ENCODE measurements at places on chromosomes 13 and 19.

- DNase-seq: no peak
Measured at GRCh38 chr13:76048675-76049375, 412.7 kb downstream of the LMO7 start.

DNA sequence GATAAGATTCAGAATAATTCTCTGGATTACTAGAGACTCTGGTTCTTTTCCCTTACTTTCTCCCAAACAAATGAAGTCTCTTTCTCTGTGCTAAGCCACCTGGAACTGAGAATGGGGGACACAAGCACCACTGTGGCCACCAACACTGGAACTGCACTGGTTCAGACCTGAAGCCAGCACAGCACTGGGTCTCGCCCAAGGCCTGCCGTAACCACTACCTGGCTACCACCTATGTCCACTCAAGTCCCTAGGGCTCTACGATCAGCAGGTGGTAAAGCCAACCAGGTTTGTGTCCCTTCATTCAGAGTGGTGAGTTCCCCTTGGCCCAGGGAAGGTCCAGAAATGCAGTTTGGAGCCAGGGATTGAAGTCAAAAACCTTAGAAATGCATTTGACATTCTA lies 626.2 kb downstream of the DIAPH3 start:
- no peak for DNase-seq

DNA sequence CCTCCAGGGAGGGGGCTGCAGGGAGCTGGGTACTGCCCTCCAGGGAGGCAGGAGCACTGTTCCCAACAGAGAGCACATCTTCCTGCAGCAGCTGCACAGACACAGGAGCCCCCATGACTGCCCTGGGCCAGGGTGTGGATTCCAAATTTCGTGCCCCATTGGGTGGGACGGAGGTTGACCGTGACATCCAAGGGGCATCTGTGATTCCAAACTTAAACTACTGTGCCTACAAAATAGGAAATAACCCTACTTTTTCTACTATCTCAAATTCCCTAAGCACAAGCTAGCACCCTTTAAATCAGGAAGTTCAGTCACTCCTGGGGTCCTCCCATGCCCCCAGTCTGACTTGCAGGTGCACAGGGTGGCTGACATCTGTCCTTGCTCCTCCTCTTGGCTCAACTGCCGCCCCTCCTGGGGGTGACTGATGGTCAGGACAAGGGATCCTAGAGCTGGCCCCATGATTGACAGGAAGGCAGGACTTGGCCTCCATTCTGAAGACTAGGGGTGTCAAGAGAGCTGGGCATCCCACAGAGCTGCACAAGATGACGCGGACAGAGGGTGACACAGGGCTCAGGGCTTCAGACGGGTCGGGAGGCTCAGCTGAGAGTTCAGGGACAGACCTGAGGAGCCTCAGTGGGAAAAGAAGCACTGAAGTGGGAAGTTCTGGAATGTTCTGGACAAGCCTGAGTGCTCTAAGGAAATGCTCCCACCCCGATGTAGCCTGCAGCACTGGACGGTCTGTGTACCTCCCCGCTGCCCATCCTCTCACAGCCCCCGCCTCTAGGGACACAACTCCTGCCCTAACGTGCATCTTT lies 7.8 kb upstream of the CEACAM5 start:
- no peak for DNase-seq

GRCh38 chr13:44837250-44837649 lies 152.0 kb downstream of the NUFIP1 start:
- DNase-seq: no peak

- no peak for DNase-seq
Measured at GRCh38 chr13:41271456-41272285, 8.3 kb upstream of the MTRF1 start.

- no peak for DNase-seq
Measured at GRCh38 chr19:15280915-15281683, 48.9 kb upstream of the EPHX3 start.

DNA sequence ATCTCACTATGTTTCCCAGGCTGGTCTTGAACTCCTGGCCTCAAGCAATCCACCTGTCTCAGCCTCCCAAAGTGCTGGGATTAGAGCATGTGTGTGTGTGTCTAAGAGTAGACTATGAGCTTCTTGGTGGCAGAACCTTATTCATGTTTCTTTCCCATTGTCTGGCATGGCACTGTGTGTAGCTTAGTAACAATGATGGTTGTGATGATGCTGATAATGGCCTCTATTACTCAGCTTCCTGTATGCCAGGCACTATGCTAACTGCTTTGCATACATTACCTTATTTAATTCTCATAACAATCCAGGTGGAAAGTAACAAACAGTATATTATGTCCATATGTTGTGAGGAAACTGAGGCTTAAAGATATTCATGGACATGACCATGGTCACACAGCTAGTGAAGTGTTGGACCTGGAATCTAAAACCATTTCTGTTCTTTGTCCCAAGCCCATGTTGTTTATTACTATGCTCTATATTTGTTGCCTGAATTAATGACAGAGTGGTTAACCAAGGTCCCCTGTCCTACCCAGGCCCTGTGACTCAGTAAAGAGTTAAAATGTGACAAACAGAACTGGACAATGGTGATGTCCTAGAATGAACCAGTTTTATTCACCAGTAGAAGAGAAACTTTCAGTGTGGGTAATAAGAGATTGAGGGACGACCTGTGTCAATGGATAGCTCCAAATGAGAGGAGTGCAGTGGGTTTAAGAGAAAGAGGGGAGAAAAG lies 109.6 kb downstream of the KLF5 start:
- DNase-seq: no peak
